Subcutaneous preadipocyte (primary cell): ENCODE measurements at places on chromosomes 5 and 9. TPM values are rescaled to one million over a fixed set of nuclear protein-coding genes. Genes with fewer than 3 reads are reported as not detected.

LIX1 gene
- not detected in 2 replicates for total RNA-seq

SNCB gene
- total RNA-seq: 1.2 TPM in 1 of 2 replicates, not detected in the other

IFNA13 gene
- total RNA-seq: not detected in 2 replicates

OTP gene
- not detected in 2 replicates for total RNA-seq

TIMD4 gene
- total RNA-seq: not detected in 2 replicates

GMCL2 gene
- total RNA-seq: not detected in 2 replicates

ENTPD8 gene
- not detected in 2 replicates for total RNA-seq

MAP1B gene
- total RNA-seq: 137 and 225 TPM in 2 replicates

SCGB3A2 gene
- total RNA-seq: not detected in 2 replicates

TAF11L7 gene
- not detected in 2 replicates for total RNA-seq

PCDHA7 gene
- under 0.01 and 0.37 TPM in 2 replicates for total RNA-seq

FGF1 gene
- total RNA-seq: 0.73 and 0.98 TPM in 2 replicates

ECSCR gene
- 0.37 TPM in 1 of 2 replicates, not detected in the other for total RNA-seq

C8G gene
- not detected in 2 replicates for total RNA-seq

PCDHB11 gene
- total RNA-seq: 0.37 TPM in 1 of 2 replicates, not detected in the other

GARNL3 gene
- total RNA-seq: 1.1 and 1.8 TPM in 2 replicates

ZNF454 gene
- total RNA-seq: 0.78 and 1.8 TPM in 2 replicates

LRRC19 gene
- not detected in 2 replicates for total RNA-seq

TTC16 gene
- under 0.01 and 0.20 TPM in 2 replicates for total RNA-seq

MEGF10 gene
- total RNA-seq: under 0.01 and 0.39 TPM in 2 replicates

F2R gene
- 63.9 and 123 TPM in 2 replicates for total RNA-seq

AMBP gene
- not detected in 2 replicates for total RNA-seq

ADGRD2 gene
- total RNA-seq: not detected in 2 replicates

EXOC3 gene
- 31.6 and 32.3 TPM in 2 replicates for total RNA-seq

ANKRD34B gene
- total RNA-seq: not detected in 2 replicates
